Frontal cortex (tissue), 4 donors: ENCODE measurements at places on chromosomes 13 and 19. TPM values are rescaled to one million over a fixed set of nuclear protein-coding genes. Genes with fewer than 3 reads are reported as not detected.

Gene CCNA1
- 10.2 TPM for total RNA-seq

Gene MAP4K1
- total RNA-seq = 1.2 TPM

DNA sequence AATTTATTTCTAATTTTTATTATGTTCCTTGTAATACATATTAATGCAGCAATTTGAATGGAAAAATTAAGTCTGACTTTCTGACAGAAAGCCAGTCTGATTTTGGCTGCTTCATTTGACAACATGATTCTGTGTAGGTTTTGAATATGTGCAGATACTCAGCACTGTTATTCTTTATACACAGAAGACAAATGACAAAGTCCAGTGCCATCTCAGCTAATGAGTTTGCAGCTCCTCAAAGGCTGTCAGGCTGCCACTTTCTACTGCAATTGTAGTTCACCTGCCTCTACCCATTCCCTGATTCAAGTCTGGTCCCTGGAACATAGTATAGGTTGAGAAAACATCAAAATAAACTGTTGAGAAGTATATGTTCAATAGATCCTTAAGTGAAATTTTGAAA is 2.9 kb upstream of the CHAMP1 start:
- DNase-seq = no peak

- DNase-seq = no peak
Measured at GRCh38 chr13:67519356-67519755, 289.2 kb upstream of the PCDH9 start.

GRCh38 chr13:98236197-98236596 is 59.1 kb upstream of the RNF113B start:
- DNase-seq = no peak
